Activated CD4-positive, alpha-beta T cell treated with anti-CD3 and anti-CD28 coated beads for 24 hours (primary cell): ENCODE measurements at places on chromosomes 2 and 18.

GRCh38 chr2:35292199-35292598 is 1063.4 kb upstream of the CRIM1 start:
- no peak for DNase-seq

- no peak for DNase-seq
Observed at GRCh38 chr2:197708331-197708730, 3.2 kb downstream of the MARS2 start.

- DNase-seq, result no peak
Observed at GRCh38 chr2:27730261-27730662, 41.3 kb upstream of the MRPL33 start.

DNA sequence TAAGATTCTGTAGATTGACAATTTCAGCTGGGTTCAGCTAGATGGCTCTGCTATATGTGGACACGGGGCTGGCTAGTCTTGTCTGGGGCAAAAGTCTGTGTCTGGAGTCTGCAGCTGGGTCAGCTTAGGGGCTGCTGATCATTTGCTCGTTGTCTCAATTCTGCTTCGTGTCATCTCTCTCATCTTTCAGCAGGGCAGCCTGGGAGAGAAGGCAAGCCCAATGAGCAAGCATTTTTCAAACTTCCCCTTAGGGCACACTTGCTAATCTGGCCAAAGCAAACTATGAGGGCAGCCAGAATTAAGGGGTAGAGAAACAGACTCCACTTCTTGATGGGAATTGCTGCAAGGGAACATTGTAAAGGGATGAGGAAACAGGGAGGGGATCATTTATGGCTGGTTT is 462.6 kb downstream of the SLC4A3 start:
- DNase-seq, result no peak

DNA sequence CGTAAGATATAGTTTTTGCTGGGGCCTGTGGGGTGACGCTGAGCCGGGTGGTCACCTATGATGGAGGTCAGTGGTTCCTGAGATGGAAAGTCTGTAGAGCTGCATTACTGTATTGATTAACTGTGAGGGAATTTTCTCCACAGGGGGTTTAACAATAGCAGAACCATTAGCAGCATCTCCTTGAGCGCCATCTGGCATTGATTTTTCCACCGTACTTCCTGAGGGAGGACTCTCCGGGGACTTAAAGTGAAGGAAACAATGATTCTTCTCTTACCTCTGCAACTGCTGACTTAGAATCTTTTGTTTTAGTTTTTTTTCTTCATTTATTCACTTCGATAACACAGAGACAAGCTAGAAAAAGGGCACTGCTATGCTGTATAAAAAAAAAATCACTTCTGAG is 22.6 kb upstream of the RNF125 start:
- no peak for DNase-seq

DNA sequence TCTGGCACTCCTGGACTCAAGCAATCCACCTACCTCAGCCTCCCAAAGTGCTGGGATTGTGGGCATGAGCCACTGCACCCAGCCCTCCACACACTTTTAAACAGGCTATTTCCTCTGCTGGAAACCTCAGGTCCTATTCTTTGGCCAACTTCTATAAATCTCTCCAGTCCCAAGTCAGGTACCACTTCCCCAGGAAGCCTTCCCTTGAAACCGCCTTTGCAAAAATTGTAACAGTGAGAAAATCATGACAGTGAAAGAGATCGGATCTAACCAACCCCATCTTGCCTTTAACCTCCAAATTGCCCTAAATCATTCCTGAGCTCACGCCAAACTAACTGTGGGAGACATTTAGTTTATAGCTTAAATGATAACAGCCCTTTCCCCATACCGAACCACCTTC is 67.3 kb upstream of the CABLES1 start:
- DNase-seq, result no peak

- no peak for DNase-seq
Observed at GRCh38 chr2:31192396-31192795, 24.9 kb downstream of the CAPN14 start.

GRCh38 chr2:72162574-72162973 is 14.9 kb upstream of the CYP26B1 start:
- DNase-seq, result no peak

GRCh38 chr2:57479981-57480380 is 566.6 kb upstream of the VRK2 start:
- DNase-seq, result no peak

- DNase-seq, result no peak
Observed at GRCh38 chr2:55952415-55952814, 28.8 kb upstream of the EFEMP1 start.

GRCh38 chr18:1999387-1999786 is 571.9 kb downstream of the METTL4 start:
- no peak for DNase-seq

DNA sequence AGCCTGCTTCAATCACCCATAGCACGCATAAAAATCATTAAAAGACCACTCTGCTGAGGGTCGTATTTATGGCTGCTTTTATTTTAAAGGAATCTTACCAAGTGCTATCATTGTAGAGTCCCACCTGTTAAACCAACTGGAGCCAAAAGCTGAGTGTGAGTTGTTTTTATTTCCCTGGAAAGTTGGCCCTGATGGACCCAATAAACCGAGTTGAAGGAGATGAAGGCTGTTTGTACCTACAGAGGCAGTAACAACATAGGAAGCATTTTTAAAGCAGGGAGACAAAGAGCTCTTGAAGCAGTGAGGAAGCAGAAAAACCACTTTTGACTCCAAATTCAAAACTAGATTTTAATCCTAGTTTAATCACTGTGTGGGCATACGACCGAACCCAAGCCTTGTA is 6.4 kb downstream of the MBOAT2 start:
- no peak for DNase-seq

DNA sequence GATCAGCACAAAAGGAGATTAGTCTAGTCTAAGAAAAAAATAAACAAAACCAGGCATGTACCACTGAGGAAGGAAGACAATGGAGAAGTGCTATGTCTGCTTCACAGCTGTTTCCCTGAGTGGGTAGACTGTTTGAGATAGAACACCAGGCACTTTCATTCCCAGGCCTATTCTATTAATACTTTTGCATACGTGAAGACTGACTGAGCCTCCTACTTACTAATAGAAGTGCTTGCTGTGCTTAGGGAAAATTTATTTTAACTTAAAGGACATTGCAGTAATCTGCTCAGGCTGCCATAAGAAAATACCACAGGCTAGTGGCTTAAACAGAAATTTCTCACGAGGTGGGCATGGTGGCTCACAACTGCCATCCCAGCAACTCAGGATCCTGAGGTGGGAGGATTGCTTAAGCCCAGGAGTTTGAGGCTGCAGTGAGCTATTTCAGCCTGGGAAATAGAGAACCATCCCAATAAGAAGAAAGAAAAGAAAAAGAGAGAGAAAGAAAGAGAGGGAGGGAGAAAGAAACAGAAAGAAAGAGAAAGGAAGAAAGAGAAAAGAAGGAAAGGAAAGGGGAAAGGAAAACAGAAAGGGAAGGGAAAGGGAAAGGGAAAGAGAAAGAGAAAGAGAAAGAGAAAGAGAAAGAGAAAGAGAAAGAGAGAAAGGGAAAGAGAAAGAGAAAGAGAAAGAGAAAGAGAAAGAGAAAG is 33.0 kb downstream of the CMPK2 start:
- no peak for DNase-seq

- DNase-seq, result no peak
Observed at GRCh38 chr2:180651596-180651995, 328.8 kb upstream of the UBE2E3 start.

DNA sequence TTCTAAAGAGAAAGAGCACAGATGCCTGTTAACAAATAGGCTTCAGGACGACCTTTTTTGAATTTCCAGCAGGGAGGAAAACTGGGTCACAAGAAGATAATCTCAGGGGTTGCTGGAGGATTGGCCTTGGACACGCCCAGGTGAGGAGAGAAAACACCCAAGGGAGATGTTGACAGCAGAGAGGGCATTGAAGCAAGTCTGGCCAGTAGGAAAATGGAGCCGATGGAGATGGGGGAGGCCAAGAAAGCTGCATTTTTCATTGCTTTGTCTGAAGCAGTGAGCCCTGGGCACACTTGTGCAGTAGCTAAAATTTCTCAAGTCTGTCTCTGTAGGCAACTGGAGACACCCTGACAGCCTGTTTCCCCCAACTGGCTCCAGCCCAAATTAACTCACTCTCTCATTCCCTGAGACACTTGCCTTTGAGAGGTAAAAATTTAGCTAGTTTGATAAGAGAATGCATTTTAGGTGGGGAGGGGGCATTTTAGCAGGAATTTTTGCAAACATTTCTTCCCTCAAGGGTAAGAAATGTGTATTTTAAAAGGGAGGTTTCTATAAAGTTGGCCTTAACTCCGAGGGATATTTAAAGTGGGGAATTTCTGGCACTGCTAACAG is 165.5 kb downstream of the TGIF1 start:
- no peak for DNase-seq

DNA sequence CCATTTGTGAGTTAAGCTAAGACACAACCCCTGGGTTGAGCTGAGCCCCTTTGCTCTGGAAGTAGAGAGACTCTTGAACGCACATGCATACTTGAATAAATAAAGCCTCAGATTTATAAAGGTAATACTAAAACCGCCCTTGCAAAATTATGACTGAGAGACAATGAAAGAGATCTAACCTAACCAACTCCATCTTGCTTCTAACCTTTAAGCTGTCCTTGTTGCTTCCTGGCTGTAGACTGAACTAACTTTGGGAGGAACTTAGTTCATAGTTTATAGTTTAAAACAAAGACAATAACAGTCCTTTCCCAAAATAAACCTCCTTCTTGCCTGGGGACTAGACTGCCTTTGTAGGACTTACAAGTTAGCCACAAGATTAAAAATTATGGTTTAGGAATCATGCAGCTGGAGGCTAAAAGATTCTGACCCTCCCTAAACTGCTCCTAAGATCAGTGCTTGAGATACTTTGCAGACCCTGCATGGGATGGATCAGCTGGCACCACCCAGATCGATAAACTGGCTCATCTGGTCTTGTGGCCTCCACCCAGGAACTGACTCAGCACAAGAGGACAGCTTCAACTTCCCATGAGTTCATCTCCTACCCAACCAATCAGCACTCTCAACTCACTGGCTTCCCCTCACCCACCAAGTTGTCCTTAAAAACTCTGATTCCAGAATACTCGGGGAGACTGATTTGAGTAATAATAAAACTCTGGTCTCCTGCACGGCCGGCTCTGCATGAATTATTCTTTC is 240.2 kb upstream of the SLC14A2 start:
- no peak for DNase-seq

- DNase-seq, result no peak
Observed at GRCh38 chr2:191009541-191010374, 4.2 kb downstream of the STAT1 start.

DNA sequence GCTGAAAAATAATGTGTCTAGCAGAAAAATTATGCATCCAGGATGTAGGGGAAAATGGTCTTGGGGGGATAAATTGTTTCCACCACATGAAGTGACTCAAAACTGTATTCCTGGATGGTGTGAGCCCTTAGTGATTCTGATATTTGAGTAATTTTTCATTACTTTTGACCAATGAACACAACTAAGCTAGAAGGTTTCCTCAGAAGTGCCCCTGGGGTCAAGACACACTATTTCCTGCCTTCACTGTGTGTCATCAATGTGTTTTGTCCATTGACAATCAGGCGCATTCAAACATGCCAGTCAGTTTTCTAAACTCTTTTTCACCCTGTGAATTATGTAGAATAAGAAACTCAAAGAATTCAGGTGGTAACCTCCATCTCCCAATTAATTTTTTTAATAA is 130.5 kb upstream of the REG3G start:
- DNase-seq, result no peak

- no peak for DNase-seq
Observed at GRCh38 chr2:105537466-105537865, 138.6 kb upstream of the FHL2 start.

- no peak for DNase-seq
Observed at GRCh38 chr2:60550178-60550983, 3.1 kb downstream of the BCL11A start.

DNA sequence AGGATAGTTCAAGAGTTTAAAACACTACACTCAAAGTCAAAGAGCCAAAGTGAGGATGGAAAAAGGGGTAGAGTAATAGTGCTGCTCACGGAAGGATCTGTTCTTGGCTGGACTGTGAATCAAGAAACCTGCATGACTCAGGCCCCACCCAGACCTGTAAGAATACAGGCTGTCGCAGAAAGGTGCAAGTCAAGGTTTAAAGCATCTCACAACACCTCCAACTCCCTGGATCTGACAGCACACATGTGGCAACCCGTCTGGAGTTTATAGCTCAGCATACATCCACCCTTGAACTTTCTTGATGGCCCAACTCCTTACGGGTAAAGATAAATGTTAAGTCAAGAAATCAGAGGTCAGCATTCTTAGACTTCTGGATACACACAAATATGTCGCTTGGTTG is 6.3 kb downstream of the KIAA2012 start:
- DNase-seq, result no peak

DNA sequence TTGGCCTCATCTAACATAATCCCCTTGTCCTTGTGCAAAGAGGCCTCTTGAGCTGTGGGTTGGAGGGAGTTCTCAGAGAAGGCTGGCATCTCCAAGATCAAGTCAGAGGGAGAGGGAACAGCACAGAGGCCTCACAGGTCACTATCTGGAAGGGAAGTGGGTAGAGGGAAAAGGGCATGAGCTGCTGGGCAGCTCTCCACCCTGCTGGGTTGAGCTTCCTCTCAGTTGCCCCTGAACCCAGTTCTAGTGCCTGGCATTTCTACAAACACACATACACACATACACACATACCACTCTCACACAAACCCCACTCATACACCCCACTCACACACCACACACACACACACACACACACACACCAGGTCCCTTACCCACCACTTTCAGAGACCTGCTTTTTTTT is 30.3 kb upstream of the RMP24 start:
- no peak for DNase-seq

GRCh38 chr18:80105369-80106167 is 3.5 kb upstream of the ADNP2 start:
- no peak for DNase-seq

GRCh38 chr18:26429535-26430226 is 118.7 kb downstream of the KCTD1 start:
- DNase-seq, result no peak

DNA sequence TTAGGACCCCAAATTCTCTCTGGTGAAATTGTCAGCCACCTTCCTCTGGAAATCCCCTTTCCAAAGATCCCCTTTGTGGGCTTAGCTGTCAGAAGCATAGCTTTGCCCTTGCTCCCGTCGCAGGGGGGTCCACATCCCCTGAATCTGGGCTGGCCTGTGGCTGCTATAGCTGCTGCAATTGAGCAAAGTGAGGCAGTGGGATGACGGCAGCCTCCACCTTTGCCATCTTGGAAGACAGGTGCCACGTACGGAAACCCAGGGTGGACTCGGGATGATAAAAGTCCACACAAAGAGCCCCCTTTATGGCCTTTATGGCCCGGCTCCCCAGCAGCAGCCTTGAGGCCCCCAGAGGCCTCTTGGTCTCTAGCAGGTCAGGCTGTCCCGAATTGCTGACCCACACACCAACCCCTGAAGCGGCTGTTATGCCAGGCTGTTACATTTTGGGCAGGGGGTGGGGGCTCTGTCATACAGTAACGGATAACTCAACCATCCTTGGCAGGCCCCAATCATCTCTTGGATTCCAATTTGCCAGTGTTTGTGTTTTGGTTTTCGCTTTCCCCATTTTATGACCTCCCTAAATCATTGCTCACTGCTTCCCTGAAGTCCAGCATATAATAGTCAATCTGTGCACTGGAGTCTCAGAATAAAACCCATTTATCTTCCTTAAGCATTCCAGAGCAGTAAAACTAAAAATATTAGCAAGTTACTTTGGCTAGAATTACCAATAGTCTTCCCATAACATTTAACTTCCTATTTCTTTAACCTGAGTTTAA is 33.2 kb upstream of the ID2 start:
- no peak for DNase-seq
